ENCODE measurements at places on chromosomes 7 and 10.

DNA sequence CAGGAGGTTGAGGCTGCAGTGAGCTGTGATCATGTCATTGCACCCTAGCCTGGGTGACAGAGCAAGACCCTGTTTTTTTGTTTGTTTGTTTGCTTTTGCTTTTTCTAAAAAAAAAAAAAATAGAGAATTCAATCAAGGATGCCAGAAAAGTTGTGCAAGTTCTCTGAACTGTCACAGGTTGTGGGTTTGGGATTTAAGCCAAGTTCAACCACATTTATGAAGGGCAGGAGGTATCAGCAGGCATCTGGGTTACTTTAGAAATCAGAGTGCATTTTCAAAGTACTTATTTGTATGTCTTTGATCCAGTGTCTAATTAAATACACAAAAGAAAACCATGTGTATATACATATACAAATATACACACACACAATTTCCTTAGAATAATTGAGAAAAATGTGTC, 151.2 kb upstream of the MINDY3 start:
- no peak for DNase-seq

DNA sequence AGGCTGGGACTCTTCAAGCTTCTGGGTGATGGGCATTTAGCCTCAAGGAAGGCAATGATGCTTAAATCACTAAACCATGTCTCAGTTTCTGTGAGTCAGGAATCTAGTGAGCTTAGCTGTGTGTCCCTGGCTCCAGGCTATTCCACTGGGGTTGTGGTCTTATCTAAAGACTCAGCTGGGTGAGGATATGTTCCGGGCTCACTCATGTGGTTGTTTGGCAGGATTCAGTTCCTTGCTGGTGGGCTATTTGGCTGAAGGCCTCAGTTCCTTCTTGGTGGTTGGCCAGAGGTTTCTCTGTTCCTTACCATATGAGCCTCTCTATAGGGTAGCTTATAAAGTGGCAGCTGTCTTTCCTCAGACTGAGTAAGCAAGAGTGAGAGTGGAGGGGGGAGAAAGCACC, 12.0 kb downstream of the EVX1 start:
- DNase-seq: no peak

DNA sequence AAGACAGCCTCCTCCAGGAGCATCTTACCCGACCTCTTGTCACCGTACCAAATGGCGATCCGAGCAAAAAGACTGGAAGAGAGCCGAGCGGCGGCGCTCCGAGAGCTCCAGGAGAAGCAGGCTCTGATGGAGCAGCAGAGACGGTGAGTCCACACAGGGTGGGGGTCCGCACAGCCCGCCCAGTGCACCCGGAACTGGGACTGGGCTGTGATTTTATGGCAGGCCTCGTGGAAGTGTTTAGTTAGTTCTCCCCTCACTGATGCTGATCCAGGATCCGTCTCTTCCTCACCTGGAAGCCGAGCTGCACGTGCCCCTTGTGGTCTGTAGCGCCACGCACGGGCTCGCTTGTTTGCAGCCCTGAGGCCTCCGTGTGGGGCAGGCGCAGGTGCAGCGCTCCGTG, 19.6 kb downstream of the LRRC27 start:
- DNase-seq: no peak

DNA sequence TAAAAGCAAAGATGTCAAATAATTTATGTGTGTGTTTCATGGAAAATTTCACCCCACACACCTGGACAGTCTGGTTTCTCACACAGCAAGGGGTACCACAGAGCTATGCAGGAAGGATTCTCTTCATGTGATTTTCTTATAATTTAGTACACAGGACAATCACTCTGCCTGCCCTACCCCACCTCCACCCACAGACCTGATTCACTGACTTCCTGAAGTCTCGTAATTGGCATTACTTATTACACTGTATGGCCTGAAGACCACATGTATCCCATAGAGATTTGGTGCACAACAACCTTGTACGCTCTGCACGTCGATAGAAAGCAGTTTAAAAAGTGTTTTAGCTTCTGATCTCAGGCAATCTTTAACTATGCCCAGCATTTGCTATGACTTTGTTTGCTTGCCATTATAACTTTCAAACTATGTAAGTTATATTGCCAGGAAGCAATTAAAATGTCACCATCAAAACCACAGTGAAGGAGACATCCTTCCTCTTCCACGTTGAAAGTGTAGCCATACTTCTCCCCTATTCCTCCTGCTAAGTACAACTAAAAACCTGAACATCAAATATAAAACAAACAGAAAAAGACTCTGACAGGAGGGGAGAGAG, 279.4 kb upstream of the IMMP2L start:
- DNase-seq: no peak

DNA sequence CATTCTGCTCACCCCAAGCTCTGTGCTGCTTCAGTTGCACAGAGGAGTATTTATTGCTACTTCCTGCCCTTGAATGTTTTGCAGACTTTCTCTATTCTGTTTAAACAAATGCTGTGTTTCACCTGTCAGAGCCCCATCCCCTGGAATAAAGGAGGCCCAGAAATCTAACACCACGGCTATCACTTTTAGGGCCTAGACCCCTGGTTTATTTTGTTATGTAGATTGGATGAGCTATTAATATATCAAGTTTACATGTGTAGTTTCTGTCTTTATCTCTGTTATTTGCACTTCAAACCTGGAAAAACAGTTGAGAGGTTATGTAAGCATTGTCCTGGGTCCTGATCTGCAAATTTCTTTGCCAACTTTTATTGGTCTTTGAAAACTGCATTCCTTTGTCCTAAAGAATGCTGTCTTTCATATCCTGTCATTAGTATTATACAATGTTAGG, 630.1 kb downstream of the PARD3 start:
- no peak for DNase-seq

- DNase-seq: no peak
These were observed 199.2 kb upstream of the KMT2E start for GRCh38 chr7:104814671-104815400.

- DNase-seq: no peak
These were observed 47.2 kb upstream of the IGFBP3 start for GRCh38 chr7:45968312-45968711.

All from T-helper 9 cell (primary cell).